ENCODE measurements at places on chromosomes 6 and 20.

GRCh38 chr6:12097791-12098190 is 85.7 kb downstream of the HIVEP1 start:
- H3K36me3 ChIP-seq: peaks cover 14% of the 10 kb centered on the region
- H3K4me3 ChIP-seq: no peak overlapping the region
- peaks cover 19% of the 10 kb centered on the region for H3K4me1 ChIP-seq
- H3K27me3 ChIP-seq: no peaks in the 10 kb centered on the region

- H3K36me3 ChIP-seq: no peaks in the 10 kb centered on the region
- no peak overlapping the region for H3K4me3 ChIP-seq
- no peak for DNase-seq
- peak overlapping the region; percentile 48 for H3K27ac ChIP-seq
These were observed 153.0 kb downstream of the BCAS1 start for GRCh38 chr20:53917145-53918019.

- H3K27ac ChIP-seq: no peak overlapping the region
- no peak for DNase-seq
- no peaks in the 10 kb centered on the region for H3K4me1 ChIP-seq
- no peaks in the 10 kb centered on the region for H3K36me3 ChIP-seq
These were observed 20.1 kb upstream of the EMILIN3 start for GRCh38 chr20:41386502-41387427.

DNA sequence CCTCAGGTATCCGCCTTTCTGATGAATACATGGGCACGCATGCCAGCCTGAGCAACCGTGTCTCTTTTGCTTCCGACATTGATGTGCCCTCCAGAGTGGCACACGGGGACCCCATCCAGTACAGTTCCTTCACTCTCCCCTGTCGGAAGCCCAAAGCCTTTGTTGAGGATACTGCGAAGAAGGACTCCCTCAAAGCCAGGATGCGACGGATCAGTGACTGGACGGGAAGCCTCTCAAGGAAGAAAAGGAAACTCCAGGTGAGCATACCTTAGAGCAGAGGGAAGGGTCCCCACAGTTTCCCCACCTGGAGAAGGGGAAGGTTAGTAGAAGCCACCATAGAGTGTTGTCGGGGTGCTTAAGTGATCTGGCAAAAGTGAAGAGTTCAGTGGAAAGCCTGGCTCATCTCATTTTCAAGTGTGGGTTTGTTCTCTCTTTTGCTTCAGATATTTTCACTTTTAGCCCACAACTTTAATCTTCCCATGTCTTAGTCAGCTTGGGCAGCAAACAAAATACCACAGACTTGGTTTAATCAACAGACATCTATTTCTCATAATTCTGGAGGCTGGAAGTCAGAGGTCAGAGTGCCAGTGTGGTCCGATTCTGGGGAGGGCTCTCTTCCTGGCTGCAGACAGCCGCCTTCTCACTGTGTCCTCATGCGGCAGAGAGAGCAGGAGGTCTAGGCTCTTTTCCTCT is 133.5 kb upstream of the CLDN20 start:
- H3K4me1 ChIP-seq: peaks cover 18% of the 10 kb centered on the region
- H3K4me3 ChIP-seq: no peak overlapping the region
- no peak overlapping the region for H3K27ac ChIP-seq
- H3K36me3 ChIP-seq: no peaks in the 10 kb centered on the region

DNA sequence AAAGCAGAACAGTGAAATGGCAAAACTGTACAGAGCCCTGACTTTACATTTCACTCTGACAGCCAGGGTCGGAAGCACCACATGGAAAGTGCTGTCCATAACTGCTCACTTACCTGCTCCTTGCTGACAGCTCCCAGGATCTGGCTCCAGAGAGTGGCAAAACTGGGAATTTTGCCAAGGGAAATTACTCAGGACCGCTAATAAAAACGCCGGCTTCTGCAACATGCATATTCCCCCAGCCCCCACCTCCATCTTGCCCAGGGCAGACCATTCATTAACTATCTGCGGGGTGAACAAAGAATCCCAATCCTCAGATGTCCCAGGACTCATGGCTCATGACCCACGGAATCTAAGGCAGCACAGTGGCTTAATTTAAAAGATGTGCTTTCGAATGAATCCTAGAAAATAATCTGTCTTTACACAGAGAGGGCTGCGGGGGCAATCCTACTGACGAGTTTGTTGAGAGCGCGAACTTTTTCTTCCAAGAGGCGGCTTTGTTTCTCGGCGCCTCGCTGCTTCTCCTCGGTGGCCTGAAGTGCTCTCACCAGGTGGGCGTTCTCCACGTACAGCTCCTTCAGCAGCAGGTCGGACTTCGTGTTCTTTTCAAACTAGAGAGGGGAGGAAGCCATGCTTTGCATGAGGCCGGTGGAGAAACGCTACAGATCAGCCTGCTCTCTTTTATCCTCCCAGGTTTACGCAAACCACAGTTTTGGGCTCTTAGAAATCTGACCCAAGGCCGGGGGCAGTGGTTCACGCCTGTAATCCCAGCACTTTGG is 45.8 kb downstream of the GINS1 start:
- no peaks in the 10 kb centered on the region for H3K4me1 ChIP-seq
- H3K27ac ChIP-seq: no peak overlapping the region
- H3K4me3 ChIP-seq: no peak overlapping the region
- no peak for DNase-seq

- H3K27ac ChIP-seq: no peak overlapping the region
- H3K27me3 ChIP-seq: peaks cover 2% of the 10 kb centered on the region
- DNase-seq: no peak
These were observed 15.6 kb upstream of the DAAM2 start for GRCh38 chr6:39776581-39776980.

- no peak overlapping the region for H3K4me3 ChIP-seq
- DNase-seq: no peak
- peaks cover 5% of the 10 kb centered on the region for H3K27me3 ChIP-seq
- H3K36me3 ChIP-seq: peaks cover 2% of the 10 kb centered on the region
- H3K4me1 ChIP-seq: peaks cover under 1% of the 10 kb centered on the region
These were observed 60.4 kb downstream of the TMEM200A start for GRCh38 chr6:130426066-130426721.

- DNase-seq: no peak
- H3K27ac ChIP-seq: no peak overlapping the region
- H3K4me3 ChIP-seq: no peak overlapping the region
- no peaks in the 10 kb centered on the region for H3K36me3 ChIP-seq
- H3K27me3 ChIP-seq: no peaks in the 10 kb centered on the region
These were observed 187.4 kb upstream of the RREB1 start for GRCh38 chr6:6920114-6920986.
